Stimulated activated CD4-positive, alpha-beta T cell treated with anti-CD3 and anti-CD28 coated beads, Interleukin-15, amount 100 ng/mL, for 24 hours (primary cell): ENCODE measurements at places on chromosomes 1 and 21.

- no peak for DNase-seq
These were observed 8.1 kb downstream of the NIBAN1 start for GRCh38 chr1:184965944-184966860.

GRCh38 chr1:51863384-51863783 is 15.1 kb downstream of the NRDC start:
- DNase-seq, result no peak

- no peak for DNase-seq
These were observed 64.4 kb upstream of the LAPTM5 start for GRCh38 chr1:30822006-30822405.

DNA sequence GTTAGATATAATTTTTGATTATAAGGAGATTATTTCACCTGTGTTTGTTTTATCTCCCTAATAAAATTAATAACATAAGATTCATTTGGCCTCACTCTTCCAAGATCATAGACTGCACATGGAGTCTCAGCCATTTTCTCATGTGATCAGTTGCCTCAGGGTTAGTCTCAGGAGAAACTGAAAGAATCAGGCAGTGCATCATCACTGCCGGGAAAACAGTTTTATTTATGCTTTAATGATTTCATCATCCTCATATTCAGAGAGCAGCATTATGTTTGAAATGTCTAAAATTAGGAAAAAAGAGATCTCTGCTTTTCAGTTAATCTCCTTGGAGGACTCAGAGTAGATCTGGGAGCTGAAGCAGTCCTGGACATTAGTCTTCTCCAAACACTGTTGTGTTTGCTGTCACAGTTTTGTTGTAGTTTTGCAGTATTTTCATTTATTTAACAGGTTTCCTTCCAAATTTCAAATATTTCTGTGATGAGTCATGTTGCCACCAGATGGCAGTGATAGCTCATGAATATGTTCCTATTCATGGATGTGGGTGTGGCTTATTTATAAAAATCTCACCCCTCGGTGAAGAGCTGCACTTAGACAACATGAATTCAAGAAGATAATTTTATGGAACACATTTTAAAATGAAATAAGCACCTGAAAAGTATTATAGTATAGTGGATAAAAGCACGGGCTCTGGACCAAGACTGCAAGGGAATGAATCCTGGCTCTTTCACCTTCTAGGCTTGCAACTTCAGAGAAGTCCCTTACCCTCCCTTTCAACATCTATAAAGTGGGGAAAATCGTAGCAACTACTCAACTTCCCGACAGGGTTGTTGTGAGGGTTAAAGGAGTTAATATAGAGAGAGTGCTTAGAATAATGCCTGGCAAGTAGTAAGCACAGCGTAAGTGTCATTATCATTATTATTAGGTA is 31.2 kb downstream of the CHD1L start:
- DNase-seq, result peak; percentile 5

- no peak for DNase-seq
These were observed 19.7 kb downstream of the PRAMEF1 start for GRCh38 chr1:12810691-12811408.

GRCh38 chr1:209736490-209737117 is 19.2 kb upstream of the TRAF3IP3 start:
- DNase-seq, result no peak

DNA sequence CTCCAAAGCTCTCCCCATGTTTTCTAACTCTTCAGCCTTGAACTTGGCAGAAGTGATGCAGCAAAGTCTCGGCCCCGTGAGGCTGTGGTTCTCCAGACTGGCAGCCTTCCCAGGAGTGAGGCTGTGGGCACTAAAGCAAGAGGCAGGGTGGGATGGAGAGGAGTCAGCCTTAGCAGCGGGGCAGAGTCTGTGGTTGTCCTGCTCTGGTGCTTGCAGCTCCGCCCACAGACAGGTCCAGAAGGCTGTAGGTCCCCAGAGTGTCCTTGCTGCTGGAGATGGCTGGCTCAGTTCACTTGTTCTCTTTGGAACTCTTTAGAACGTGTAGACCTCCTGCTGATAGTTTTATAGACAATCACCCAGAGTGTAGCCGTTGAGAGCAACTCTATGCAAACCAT is 142.6 kb downstream of the AJAP1 start:
- DNase-seq, result no peak

- DNase-seq, result no peak
These were observed 27.7 kb downstream of the DSCAM start for GRCh38 chr21:40819071-40819900.

DNA sequence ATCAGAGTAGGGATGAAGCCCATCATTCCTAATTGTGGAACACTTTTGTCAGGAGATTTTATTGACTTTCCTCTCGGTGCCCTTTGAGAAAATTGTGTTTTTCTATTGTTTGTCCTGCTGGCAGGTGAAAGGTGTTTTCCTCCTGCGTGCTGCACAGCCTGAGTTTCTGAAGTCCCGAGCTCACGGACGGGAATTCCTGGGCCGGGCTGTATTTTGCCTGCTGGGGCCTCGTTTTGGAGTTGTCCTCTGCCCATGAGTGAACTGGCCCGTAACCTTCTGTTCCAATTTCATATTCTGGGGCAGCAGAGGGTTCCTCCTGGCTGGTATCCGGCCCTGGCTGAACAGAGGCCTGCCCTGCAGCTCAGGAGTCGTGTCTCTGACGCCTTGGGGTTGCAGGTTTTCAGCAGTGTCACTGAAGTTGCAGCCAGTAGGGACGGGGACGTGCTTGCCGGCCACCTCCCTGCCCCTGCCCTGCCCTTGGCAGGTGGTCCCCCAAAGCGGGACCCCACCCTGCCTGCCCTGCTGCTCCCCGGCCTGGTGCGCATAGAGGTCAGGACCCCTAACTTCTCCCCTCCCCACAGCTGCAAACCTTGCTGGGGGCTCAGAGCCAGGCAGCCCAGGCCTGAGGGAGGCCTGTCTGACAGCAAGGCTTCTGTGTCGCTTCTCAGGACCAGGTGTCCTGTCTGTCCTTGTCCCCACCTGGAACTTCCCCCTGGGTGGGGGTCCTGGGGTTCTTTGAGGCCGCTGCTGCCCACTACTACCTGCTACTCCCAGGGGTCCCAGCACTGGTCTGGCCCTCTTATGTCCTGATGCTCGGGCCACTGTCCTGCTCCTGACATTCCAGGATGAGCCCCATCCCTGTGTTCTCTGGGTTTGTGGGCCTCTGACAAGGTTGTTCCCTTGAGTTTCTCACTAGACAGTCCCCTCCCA is 49.0 kb downstream of the SLX9 start:
- DNase-seq, result no peak

- DNase-seq, result no peak
These were observed 36.3 kb downstream of the PDPN start for GRCh38 chr1:13619909-13620308.

- DNase-seq, result no peak
These were observed 16.8 kb upstream of the JAK1 start for GRCh38 chr1:64983110-64983509.

- DNase-seq, result no peak
These were observed 19.2 kb downstream of the ELAPOR1 start for GRCh38 chr1:109133002-109133706.

- DNase-seq, result no peak
These were observed 251.5 kb downstream of the PTPRC start for GRCh38 chr1:198890214-198890930.

DNA sequence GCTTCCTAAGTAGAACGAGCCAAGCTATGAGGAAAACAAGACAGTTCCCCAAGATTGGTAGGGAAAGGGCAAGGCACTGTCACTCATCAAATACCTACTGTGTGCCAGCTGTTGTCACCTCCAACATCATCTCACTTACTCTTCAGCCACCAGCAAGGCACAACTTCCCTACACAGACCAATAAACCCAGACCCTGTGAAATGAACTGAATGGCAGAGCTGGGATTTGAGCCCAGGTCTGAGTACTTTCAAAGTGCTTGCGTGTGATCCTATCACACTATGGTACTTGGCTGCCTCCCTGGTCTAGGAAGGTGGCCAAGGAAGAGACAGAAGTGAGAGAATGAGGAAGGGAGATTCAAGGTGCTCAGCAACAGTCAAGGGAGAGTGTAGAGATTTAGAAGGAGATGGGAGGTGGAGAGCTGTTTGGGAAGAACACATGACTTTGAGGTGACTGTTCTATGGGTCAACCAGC is 16.7 kb upstream of the TRIM63 start:
- DNase-seq, result no peak

DNA sequence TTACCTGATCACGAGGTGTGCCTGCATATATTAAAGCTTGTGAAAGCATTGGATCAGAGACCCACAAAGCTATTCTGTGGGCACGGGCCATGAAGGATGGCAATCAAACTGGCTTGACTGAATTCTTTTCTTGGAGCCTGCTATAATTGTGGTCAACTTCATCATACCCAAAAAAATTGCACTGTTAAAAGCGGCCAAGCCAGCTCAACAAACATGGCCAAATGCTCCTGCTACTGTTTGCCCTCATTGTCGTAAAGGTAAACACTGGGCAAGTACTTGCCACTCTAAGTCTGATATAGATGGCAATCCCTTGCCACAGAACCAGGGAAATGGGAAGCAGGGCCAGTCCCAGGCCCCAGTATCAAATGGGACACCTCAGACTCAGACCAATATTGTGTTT is 6.6 kb upstream of the GSTM5 start:
- DNase-seq, result no peak
